ENCODE measurements at places on chromosomes 3 and 15.

GRCh38 chr3:174596447-174596982 lies 262.6 kb upstream of the NAALADL2 start:
- no peak for DNase-seq

DNA sequence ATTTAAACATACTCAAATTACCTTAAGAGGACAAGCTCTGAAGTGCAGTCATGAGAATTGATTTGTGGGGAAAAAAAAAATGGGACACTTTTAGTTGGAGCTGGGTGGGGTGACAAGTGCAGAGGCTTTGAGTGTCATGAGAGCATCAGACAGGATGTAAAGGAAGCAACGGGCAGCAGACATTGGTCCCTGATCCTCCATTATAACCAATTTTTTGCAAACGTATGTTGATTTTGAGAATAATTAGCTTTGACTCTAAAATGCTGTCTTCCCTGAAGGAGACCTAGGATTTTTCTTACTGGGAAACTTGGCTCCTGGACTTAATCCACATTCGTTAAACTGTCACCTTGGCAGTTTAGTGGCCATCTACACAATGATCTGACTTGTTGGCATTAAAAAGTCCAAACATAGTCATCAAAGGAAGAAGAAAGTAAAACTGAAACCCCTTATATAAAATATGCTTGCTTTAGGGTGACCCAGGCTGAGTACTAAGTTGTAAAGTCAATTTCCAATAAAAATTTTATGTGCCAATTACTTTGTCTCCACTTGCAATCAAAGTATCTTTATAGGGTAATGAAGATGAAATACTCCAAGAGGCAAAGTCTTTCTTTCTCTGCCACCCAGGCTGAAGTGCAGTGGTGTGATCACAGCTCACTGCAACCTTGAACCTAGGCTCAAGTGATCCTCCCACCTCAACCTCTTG lies 45.6 kb downstream of the BCL2L10 start:
- DNase-seq: no peak

DNA sequence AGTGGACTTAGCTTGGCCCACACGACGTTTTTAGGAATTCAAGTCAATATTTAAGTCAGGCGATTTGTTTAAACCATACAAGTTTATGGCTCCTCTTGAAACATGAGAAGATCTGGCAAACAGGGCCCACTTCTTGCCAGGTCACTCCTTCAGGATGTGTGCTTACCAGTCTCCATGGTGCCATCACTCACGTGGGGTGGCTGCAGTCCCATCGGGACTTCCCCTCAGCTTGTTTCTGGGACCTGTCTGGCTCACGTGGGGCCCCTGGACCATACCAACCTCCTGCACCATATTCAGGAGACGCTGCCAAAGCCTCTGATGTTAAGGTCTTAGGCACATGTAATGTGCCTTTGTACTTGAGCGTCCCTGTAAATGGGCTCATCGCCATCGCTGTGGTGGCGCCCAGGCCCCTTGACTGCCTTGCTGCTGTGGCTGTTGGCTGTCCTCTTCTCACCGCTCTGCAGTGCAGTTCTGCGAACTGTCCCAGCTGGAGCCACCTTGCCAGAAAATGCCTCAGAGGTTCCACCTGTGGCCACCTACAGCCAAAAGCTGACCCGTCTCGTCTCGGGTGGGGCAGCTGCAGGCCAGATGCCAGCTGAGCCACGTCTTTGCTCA lies 8.9 kb downstream of the MCM2 start:
- no peak for DNase-seq

DNA sequence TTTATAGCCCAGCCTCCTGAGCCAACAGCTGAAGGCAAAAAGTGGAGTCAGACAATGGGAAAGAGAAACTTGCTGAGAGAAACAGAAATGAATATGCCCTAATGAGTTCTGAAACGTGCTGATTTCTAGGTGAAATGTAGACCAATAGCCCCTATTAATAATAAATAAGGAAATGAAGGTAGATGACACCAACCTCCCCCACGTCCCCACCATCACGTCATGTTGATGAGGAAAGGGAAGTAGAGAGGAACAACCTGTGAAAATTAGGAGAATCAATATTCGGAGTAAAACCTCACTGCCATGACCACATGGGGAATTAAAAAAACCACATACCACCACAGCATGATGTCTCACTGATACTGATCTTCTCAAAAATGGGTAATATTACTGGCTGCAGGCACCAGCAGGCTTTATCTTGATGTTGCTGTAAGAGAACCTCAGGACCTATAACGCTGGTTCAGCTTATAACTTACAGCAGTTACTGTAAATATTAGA lies 64.0 kb downstream of the KAT2B start:
- DNase-seq: no peak

- no peak for DNase-seq
Observed at GRCh38 chr3:165192610-165193192, 3.5 kb downstream of the SLITRK3 start.

All from SW480 (cell line).